ENCODE measurements at places on chromosomes 1 and 21.

DNA sequence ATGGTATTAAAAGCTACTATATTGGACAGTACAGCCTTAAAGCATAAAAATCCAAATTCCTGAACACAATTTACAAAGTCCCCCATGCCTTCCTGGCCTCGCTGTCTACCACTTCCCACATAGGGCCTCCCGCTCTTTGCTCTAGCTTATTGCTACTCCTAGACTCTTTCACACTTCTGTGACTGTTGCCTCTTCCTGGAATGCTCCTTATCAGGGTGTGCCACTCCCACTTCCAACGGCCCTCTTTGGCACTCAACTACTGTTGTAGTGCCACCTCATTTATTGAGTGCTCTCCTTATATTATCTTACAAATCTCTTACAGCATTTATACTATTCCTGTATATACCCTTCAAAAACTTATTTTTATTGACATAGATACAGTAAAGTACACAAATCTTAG lies 4.8 kb downstream of the SARS1 start:
- DNase-seq, result no peak

DNA sequence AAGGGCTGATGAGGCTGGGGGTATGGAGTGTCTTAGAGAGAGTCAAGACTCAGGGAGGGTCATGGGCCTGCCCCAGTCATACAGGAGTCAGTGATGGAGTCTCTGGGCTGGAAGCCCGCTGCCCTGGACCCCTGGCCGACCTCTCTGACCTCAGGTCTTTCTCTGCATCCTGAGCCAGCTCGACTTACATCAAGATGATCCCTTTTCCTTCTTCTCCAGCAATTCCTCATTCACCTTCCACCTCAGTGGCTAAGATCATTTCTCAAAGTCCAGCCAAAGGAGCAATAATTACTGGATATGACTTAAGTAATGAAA lies 308.6 kb downstream of the MATN1 start:
- no peak for DNase-seq

- no peak for DNase-seq
Measured at GRCh38 chr1:54781023-54781723, 16.9 kb upstream of the PARS2 start.

GRCh38 chr21:35491114-35491513 lies 442.0 kb upstream of the RUNX1 start:
- DNase-seq, result no peak

DNA sequence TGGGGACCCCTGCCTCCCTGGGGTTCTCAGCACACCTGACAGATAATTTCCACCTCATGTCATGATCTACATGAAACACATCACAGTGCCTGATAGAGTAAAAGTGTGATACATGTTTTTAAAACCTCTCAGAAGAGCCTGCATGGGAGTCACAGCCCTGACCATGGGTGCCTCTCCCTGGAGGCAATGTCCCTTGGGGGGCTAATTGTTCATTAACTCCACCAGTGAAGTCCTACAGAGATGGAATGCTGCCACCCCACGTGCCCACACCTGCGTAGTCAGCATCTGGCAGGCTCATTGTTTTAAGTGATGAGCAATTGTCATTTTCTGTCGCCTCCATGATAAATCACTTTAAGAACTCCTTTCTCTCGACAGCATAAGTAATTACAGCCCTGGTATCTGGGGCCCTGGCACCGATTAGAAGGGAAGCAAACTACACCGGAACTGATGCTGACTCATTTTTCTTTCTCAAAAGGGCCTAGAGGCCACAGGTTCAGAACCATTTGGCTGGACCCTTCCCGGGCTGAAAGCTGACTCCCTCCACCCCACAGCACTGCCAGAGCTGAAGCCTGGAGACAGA lies 109.6 kb upstream of the GJB5 start:
- DNase-seq, result no peak

- no peak for DNase-seq
Measured at GRCh38 chr1:172357753-172358385, 62.6 kb upstream of the C1orf105 start.

DNA sequence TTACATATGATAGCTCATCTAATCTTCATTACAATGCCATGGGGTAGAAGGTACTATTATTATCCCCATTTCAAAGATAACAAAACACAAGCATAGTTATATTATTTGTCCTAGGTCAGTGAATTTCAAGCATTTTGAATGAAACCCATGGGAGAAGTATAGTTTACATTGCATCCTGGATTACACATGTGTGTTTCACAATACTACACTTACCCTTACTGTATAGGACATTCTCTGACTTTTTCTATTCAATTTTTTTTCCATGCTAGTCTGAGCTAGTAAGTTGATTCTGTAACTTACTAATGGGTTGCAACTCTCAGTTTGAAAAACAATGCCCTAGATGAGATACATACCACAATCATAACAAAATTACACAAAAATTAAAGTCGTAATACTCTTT lies 8.7 kb upstream of the GPX7 start:
- DNase-seq, result no peak

- DNase-seq, result no peak
Measured at GRCh38 chr21:32137931-32138330, 140.9 kb downstream of the MIS18A start.

- no peak for DNase-seq
Measured at GRCh38 chr1:113396585-113396984, 6.3 kb downstream of the MAGI3 start.

GRCh38 chr1:84665703-84666317 lies 24.5 kb downstream of the SSX2IP start:
- DNase-seq, result no peak

DNA sequence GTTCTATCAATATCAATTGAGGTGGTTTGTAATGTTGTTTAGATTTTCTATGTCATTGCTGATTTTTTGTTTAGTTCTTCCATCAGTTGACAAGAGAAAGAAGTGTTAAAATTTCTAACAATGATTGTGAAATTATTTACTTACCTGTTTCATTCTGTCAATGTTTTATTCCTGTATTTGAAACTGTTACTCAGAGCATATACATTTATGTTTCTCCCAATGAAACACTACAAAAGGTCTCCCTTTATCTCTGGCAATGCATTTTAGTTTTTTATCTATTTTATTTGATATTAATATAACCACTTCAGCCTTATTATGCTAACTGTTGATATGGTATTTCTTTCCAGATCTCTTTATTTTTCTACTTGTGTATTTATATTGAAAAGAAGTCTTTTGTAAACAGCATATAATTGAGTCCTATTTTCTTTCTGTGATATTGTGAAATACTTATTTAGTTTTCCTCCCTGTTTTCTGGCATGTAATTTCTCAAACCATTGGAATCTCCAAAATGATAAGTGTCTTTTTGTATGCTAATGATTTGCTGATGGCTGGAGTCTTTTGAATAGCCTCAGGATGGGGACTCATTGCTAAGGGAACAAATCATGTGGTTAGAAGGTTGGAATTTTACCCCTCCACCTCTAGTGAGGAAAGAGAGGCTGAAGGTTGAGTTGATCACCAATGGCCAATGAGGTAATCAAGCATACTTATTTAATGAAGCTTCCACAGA lies 122.0 kb downstream of the ADSS2 start:
- no peak for DNase-seq

- no peak for DNase-seq
Measured at GRCh38 chr1:103516693-103517092, 8.8 kb upstream of the RNPC3 start.

DNA sequence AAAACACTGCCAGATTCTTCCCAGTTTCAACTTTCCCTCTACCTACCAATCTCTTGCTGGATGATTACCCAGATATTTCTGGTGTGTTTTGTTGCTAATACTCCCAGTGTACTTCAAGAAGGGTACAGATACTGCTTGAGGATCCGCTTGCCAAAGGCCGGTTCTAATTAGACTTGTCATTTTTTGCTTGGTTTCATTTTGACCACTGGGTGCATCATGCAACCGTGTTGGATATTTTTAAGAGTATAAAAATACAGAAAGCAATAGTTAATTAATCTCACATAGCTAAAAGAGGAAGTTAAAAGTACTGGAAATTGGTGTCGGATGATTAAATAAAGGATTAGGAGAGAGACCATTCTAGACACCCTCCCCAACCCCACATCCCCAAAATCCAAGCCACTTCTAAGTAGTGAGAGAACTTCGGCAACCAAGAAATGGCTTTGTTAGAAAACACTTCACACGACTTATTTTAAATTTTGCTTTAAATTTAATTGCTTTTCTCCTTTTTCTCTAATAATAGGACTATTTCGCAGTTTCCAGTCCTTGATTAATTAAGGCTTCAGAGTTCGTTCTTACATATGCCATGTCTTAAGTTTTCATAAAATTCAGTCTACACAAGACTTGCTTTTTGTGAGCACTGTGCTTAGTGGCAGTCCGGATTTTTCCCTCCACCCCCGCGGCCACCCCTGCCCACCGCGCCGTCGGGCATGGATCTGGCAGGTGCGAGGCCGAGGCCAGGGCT lies 2.5 kb upstream of the CDKN2C start:
- DNase-seq, result no peak

DNA sequence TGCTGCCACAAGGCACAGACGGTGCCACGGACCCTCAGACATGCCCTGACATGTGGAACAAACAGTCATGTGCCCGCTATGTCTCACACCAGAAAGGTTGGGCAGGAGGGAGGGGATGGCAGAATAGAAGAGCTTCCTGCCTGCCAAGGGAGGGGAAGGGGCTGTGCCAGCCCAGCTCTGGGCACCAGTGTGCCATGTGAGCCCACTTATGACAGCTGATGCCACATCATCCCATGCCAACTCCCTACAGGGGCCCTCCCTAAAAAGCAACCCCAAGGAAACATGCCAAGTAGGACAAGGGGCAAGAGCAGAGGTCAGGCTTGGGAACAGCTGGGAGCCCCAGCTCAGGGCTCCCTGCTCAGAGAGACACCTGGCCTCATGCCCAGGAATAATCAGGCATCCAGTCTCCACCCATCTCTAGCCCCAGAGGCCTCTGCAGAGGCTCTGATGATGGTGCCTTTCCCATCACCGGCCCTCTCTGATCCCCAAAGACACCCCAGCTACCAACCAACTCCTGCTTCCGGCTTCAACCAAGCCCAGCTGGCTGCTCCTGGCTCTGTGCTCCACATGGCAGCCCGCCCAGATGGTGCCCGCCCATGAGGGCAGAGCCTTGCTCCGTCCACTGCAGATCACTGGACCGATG lies 10.3 kb downstream of the ADGRB2 start:
- no peak for DNase-seq

DNA sequence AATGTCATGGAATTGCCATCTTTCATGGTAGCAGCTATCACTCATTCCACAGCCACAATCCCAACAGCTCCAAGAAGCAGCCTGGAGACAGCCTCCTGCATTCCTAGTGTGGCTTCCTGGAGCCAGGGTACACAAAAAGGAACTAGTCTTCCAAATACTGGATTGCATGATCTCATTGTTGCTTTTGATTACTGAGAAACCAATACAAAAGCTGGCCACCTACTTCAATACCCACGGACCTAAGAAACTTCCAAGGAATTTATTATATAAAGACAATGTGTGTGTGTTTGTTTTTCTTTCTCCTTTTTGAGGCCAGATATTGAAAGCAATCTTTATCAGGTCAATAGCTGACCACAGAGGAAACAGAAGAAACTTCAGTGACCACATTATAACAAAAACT lies 25.6 kb downstream of the CEP170 start:
- no peak for DNase-seq

DNA sequence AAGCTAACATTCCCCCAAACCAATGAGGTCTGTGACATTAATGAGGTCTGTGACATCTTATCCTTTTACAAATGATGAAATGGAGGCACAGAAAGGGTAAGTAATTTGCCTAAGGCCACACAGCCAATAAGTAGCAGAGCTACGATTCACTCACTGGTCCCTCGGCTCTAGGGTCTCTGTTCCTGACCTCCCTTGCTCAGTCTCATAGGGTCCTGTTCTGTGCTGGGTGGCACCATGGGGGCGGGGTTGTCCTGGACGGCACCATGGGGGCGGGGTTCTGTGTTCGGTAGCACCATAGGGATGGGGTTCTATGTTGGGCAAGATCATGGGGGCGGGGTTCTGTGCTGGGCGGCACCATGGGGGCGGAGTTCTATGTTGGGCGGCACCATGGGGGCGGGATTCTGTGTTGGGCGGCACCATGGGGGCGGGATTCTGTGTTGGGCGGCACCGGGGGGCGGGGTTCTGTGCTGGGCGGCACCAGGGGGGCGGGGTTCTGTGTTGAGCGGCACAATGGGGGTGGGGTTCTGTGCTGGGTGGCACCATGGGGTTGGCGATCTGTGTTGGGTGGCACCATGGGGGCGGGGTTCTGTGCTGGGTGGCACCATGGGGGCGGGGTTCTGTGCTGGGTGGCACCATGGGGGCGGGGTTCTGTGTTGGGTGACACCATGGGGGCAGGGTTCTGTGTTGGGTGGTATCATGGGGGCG lies 55.6 kb downstream of the CLSTN1 start:
- DNase-seq, result no peak

- no peak for DNase-seq
Measured at GRCh38 chr1:213690341-213690917, 297.3 kb upstream of the PROX1 start.

DNA sequence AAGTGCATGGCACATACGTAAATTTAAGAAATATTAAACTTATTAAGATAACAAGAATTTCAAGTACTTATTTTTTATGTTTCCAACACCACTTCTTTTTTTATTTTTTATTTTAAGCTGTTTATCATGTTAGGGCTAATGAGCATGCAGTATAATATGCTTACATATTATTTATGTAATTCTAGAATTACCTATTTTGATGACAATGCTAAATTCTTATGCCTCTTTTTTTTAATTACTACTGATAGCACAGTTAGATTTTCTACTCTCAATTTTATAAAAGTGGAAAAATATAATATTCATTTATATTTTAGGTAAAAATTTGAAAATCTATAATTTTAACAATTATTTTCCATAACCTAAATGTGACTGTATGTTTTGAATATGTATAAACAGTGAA lies 713.0 kb downstream of the MRPL39 start:
- no peak for DNase-seq

- no peak for DNase-seq
Measured at GRCh38 chr1:89529196-89529595, 4.6 kb downstream of the LRRC8B start.

DNA sequence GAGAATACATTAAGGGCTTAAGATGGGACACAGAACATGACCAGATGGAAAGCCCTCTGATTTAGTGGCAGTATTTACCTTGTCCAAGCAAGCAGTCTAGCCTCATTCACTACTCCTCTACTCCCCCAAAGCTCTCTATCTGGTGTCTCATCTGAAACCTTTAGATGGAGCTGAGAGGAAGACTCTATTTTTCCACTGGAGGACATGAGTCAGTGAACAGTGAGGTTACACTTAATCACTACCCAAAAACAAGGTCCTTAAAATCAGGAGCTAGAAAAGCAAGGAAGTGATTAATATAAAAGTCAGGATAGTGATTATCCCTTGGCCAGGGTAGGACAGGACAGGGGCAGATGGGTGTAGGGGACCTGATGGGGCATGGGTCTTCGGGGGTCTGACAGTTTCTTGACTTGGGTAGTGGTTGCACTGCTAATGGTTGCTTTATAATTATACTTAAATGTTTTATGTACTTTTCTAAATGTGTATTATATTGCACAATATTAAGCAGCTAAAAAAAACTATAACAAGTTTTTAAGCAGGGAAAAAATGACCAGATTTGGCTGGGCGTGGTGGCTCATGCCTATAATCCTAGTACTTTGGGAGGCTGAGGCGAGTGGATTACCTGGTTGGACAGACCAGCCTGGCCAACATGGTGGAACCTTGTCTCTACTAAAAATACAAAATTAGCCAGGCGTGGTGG lies 3.0 kb downstream of the PTPN22 start:
- DNase-seq, result no peak
